Fibroblast of lung (primary cell): ENCODE measurements at places on chromosomes 2 and 18. TPM values are rescaled to one million over a fixed set of nuclear protein-coding genes. Genes with fewer than 3 reads are reported as not detected.

Gene ST6GAL2
- not detected in 2 replicates for total RNA-seq

GRCh38 chr2:11822746-11823451 is 76.5 kb downstream of the LPIN1 start:
- no peak for DNase-seq

- DNase-seq: no peak
Measured at GRCh38 chr2:69969126-69969983, 7.9 kb upstream of the ASPRV1 start.

Gene THADA
- total RNA-seq: 32.4 and 36.2 TPM in 2 replicates

- DNase-seq: no peak
Measured at GRCh38 chr18:11468617-11469016, 140.8 kb upstream of the SLC35G4 start.

GRCh38 chr18:27211569-27211968 is 26.5 kb upstream of the CHST9 start:
- no peak for DNase-seq

DNA sequence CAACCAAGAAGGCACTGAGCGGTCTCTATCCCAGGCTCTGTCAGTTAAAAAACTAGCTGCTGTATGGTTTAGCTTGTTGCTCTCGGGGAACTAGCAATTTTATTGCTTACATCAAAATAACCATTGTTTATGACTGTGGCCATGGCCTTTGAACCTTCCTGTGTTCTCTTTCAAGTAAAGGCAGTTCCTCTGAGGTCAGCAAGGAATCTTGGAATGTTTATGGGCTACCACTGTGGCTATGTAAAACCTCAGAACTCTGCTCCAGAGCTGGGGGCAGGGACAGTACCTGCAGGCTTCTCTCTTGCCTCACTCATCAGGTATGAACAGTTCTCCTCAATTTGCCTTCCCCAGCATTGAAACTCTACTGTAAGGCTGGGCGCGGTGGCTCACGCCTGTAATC is 416.0 kb upstream of the NETO1 start:
- peak; percentile 77 for DNase-seq
